Spinal cord (tissue), 10 donors: ENCODE measurements at places on chromosomes 4 and X. TPM values are rescaled to one million over a fixed set of nuclear protein-coding genes. Genes with fewer than 3 reads are reported as not detected.
A peak's percentile ranks its signal among the peaks of the same experiment; 100 is the strongest.

CWH43 gene
- total RNA-seq, result not detected

DNA sequence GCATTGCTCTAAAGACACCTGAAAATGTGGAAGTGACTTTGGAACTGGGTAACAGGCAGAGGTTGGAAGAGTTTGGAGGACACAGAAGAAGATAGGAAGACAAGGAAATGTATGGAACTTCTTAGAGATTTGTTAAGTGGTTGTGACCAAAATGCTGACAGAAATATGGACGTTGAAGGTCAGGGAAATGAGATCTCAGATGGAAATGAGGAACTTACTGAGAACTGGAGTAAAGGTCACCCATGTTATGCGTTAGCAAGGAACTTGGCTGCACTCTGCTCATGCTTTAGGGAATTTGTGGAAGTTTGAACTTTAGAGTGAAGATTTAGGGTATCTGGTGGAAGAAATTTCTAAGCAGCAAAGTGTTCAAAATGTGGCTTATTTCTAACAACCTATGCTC, 99.4 kb downstream of the FAM13A start:
- DNase-seq, result no peak

- no peak for DNase-seq
These were observed 12.5 kb downstream of the RFC1 start for GRCh38 chr4:39353478-39354253.

- DNase-seq, result no peak
These were observed 57.6 kb downstream of the SH3KBP1 start for GRCh38 chrX:19829814-19830213.

FRMD7 gene
- total RNA-seq, result 2.4 TPM

PFKFB1 gene
- 0.39 TPM for total RNA-seq

- no peak for DNase-seq
These were observed 74.7 kb downstream of the CHRNA9 start for GRCh38 chr4:40409835-40410234.

DNA sequence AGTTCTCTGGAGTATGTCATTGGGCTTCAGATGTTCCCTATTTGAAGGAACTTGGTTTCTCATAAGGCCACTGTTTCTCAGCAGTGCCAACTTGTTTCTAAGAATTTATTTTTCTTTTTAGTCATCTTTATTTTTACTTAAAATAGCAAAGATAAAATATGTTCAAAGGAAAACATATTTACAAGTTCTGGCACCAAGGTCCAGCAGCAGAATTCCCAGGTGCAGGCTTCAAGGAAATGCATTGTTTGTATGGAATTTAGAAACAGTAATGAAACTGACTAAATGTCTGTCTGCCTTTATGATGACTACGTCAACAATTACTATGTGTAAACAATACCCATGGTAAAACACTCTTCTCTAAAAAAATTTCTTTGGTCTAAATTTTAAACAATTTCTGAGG, 109.6 kb downstream of the IL15 start:
- DNase-seq, result no peak

DNA sequence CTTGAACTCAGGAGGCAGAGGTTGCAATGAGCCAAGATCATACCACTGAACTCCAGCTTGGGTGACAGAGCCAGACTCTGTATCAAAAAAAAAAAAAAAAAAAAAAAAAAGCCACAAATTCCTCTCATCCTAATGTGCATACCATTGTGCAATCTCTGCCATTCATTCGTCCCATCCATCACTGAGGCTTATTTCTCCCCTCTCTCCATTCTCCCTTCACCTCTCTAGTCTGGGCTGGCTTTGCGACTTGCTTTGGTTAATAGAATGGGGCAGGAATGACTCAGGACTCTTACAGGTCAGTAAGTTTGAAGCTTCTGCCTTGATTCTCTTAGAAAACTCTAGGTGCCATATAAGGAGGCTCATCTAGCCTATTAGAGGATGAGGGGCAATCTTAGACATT, 60.3 kb upstream of the DDX3X start:
- no peak for DNase-seq

DNA sequence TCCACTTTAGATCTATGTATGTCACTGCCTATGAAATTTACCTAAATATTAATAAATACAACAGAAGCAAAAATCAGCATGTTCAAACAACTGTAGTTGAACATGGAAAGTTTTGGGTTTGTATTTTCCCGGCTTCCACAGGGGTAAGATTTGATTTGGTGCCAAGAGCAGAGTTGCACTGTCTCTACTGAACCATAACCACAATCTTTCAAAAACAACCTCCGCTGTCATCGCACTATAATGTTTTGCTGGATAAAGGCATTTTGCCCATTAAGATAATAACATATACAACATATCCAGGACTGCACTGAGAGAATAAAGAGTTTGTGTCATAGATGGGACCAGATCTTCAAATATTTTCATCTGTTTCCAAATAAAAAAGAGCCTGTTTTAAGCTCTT, 94.9 kb downstream of the TENM3 start:
- DNase-seq, result no peak

GRCh38 chr4:93746031-93746430, 82.5 kb upstream of the ATOH1 start:
- no peak for DNase-seq

GRCh38 chr4:100113096-100113495, 77.2 kb downstream of the DDIT4L start:
- peak; percentile 28 for DNase-seq

DNA sequence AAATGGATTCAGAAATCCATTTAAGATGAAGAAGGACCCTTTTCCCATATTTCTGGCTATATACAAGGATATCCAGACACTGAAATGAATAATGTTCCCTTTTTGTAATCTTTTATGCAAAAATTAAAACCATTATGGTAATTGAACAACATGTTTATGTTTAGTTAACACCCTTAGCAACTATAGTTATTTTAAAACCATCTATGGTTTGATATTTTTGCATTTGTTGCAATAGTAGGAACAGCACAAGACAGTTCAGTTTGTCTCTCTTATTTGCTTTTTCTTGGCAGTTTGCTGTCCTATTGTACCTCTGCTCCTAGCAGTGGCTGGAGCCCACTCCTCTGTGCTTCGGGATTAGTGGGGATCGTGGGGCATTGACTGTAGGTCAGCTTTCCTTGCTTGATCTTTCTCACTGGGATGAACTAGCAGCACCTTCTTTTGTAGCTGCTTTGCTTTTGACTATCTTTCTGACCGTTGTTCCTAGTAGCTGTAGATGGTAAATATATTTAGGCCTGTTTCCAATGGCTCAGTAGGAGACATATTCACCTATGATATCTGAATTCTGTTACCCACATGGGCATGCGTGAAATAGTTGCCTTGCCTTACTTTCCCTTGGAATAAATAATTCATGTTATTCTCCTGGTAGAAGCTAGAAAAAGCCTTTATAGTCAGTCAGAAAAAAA, 12.8 kb downstream of the HTT start:
- no peak for DNase-seq

DNA sequence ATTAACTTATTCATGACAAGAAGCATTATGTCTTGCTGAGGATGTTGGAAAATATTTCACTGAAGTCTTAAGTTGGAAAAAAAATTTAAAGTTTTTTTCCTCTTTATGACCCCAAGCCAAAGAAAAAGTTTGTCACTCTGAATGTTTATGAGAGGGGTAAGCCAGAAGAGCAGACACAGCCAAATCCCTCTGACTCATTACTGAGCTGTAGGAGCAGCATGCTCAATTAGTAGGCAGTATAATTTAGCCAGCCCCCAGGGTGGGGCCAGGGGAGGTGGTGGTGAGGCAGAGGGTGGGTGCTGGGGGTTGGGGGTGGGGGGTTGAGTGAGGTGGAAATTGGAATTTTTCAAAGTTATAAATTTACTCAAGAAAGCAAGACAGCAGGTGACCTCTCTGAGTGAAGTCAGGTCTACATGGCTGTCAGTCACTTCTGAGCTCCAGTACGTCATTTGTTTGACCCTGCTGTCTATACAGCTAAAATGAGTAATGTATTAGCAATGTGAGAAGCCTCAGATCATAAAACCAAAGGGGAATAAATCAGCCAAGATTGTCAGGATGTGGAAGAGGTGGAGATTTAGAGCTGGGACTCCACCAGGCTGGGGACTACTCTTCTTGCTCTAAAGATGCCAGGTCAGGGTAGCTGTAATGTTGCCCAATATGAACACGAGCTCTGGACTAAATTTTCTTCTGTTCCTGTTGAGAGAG, 98.8 kb upstream of the NDP start:
- no peak for DNase-seq

CORIN gene
- 1.7 TPM for total RNA-seq

- no peak for DNase-seq
These were observed 23.6 kb upstream of the GRSF1 start for GRCh38 chr4:70863099-70863790.

SUPT20HL2 gene
- total RNA-seq, result not detected

- DNase-seq, result no peak
These were observed 45.8 kb upstream of the CLCN4 start for GRCh38 chrX:10110984-10111363.

DNA sequence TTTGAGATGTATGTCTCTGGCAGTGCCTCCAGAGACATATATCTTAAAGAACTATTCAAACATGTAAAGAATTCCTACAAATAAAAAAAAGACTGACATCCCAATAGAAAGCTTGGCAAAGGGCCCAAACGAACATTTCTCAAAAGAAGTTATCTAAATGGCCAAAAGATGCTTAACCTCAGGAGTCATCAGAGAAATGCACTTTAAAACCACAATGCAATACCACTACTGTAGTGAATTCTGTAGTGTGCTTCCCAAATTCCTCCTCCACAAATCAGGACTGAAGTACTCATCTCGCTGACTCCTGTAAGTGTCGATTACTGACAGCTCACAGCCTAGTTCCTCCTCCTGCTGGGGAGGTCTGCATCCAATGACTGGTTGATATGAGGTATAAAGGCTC, 129.0 kb upstream of the MAMLD1 start:
- no peak for DNase-seq

LRP2BP gene
- 8.0 TPM for total RNA-seq
